Activated naive CD4-positive, alpha-beta T cell treated with anti-CD3 and anti-CD28 coated beads for 36 hours (primary cell): ENCODE measurements at places on chromosomes 1 and 21. TPM values are rescaled to one million over a fixed set of nuclear protein-coding genes. Genes with fewer than 3 reads are reported as not detected.

ATPAF1 gene
- total RNA-seq, result 44.5 TPM

UHMK1 gene
- 43.7 TPM for total RNA-seq

RGS8 gene
- not detected for total RNA-seq

CD1D gene
- total RNA-seq, result not detected

TMEM51 gene
- total RNA-seq, result 0.14 TPM

OR2M5 gene
- not detected for total RNA-seq

GRCh38 chr1:9784508-9785133 lies 39.1 kb downstream of the CLSTN1 start:
- H3K27ac ChIP-seq, result no peak overlapping the region
- peaks cover 34% of the 10 kb centered on the region for H3K4me1 ChIP-seq
- no peak overlapping the region for H3K4me3 ChIP-seq
- peak; percentile 85 for DNase-seq
- H3K27me3 ChIP-seq, result no peaks in the 10 kb centered on the region

DNA sequence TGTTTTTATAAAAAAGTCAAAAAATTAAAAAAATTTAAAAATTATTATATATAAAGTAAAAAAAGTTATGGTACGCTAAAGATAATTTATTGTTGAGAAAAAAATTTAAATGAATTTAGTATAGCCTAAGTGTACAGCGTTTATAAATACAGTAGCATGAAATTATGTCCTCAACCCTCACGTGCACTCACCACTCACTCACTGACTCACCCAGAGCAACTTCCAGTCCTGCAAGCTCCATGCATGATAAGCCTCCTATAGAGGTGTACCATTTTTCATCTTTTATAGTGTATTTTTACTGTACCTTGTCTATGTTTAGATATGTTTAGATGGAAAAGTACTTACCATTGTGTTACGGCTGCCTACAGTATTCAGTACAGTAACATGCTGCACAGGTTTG lies 5.1 kb downstream of the DISC1 start:
- H3K4me1 ChIP-seq, result peaks cover 23% of the 10 kb centered on the region
- H3K27ac ChIP-seq, result no peak overlapping the region
- H3K36me3 ChIP-seq, result no peaks in the 10 kb centered on the region
- no peak overlapping the region for H3K4me3 ChIP-seq
- H3K27me3 ChIP-seq, result no peaks in the 10 kb centered on the region
- DNase-seq, result no peak

DNA sequence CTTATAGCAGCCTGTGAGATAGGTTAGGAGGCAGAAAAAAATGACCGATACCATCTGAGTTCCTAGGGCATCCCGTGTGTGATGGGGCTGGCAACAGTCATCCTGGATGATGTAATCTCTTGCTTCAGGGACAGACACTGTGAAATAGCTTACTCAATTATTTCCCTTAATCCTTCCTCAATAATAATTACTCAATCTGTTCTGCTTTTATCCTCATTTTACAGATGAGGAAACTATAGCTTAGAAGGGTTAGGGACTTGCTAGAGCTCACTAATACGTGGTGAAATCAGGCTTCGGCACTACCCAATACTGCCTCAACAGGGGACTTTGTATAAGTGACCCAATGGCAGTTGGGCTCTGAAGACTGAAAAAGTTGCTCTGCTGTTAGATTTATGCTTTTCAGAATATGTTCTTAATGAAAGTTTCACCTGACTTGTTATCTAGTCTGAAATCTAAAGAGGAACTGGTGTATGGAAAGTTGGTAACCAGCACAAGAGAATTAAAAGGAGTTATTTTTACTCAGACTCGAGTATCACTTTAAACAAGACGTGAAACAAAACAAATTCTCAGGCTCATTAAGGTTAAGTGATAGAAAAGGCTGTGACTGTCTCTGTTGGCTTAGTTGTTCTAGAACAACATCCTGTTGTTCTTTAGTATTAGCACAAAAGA lies 14.4 kb downstream of the CD55 start:
- H3K4me1 ChIP-seq, result peaks cover 60% of the 10 kb centered on the region
- H3K27me3 ChIP-seq, result no peaks in the 10 kb centered on the region
- peak overlapping the region; percentile 37 for H3K4me3 ChIP-seq
- peak overlapping the region; percentile 82 for H3K27ac ChIP-seq
- peak; percentile 37 for DNase-seq

GRCh38 chr1:223142795-223143536 lies at the start of gene TLR5:
Gene TLR5, minus strand, starts transcription at chr1:223143248. Its CDS starts 30,217 bp downstream, at chr1:223113031.
- H3K4me3 ChIP-seq, result peak within 1 kb of the TSS; percentile 72
- peak; percentile 93 for DNase-seq
- peak within 1 kb of the TSS; percentile 22 for H3K27ac ChIP-seq
- no peaks in the 10 kb centered on the region for H3K36me3 ChIP-seq

- no peaks in the 10 kb centered on the region for H3K27me3 ChIP-seq
- H3K27ac ChIP-seq, result peak overlapping the region; percentile 93
- peaks cover 90% of the 10 kb centered on the region for H3K4me1 ChIP-seq
- peaks cover 2% of the 10 kb centered on the region for H3K36me3 ChIP-seq
- H3K4me3 ChIP-seq, result peak overlapping the region; percentile 55
Observed at GRCh38 chr1:198167436-198167934, 10.7 kb downstream of the NEK7 start.

DNA sequence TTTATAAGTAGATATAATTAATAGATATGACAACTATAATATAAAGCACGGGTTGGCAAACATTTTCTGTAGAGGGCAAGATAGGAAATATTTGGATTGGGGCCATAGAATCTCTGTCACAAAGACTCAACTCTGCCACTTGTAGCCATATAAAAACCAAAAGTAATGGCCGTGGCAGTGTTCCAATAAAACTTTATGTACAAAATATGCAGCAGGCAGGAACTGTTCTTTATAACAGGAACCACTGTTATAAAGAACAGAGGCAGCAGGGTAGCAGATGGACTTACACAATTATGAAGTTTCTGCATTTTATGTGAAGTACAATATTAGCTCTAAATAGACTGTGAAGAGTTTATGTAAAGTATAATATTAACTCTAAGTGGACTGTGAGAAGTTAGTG lies 16.9 kb upstream of the QSOX1 start:
- H3K36me3 ChIP-seq, result no peaks in the 10 kb centered on the region
- no peaks in the 10 kb centered on the region for H3K4me1 ChIP-seq
- peaks cover 7% of the 10 kb centered on the region for H3K27me3 ChIP-seq
- no peak overlapping the region for H3K27ac ChIP-seq

- H3K4me1 ChIP-seq, result peaks cover 68% of the 10 kb centered on the region
- H3K27me3 ChIP-seq, result no peaks in the 10 kb centered on the region
- no peak overlapping the region for H3K27ac ChIP-seq
- H3K36me3 ChIP-seq, result peaks cover 5% of the 10 kb centered on the region
- DNase-seq, result no peak
Observed at GRCh38 chr1:246580497-246581370, 14.5 kb downstream of the CNST start.

DNA sequence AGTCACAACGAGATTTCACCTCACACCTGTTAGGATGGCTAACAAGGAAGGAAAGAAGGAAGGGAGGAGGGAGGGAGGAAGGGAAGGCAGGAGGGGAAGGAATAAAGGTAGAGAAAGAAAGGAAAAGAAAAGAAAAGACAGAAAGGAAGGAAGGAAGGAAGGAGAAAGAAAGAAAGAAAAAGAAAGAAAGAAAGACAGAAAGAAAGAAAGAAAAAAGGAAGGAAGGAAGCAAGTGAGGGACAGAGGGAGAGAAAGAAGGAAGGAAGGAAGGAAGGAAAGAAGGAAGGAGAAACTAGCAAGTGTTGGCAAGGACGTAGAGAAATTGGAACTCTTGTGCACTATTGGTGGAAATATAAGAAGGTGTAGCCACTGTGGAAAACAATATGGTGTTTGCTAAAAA lies 52.2 kb downstream of the CCDC185 start:
- H3K36me3 ChIP-seq, result peaks cover 4% of the 10 kb centered on the region
- H3K4me1 ChIP-seq, result no peaks in the 10 kb centered on the region
- H3K4me3 ChIP-seq, result no peak overlapping the region

GRCh38 chr1:66778969-66779368 lies 22.1 kb downstream of the INSL5 start:
- no peak for DNase-seq
- peaks cover 4% of the 10 kb centered on the region for H3K4me1 ChIP-seq
- H3K27ac ChIP-seq, result no peak overlapping the region
- H3K36me3 ChIP-seq, result no peaks in the 10 kb centered on the region
- no peak overlapping the region for H3K4me3 ChIP-seq
- H3K27me3 ChIP-seq, result no peaks in the 10 kb centered on the region

- H3K36me3 ChIP-seq, result peaks cover 20% of the 10 kb centered on the region
- peak overlapping the region; percentile 89 for H3K27ac ChIP-seq
- DNase-seq, result peak; percentile 75
- H3K4me3 ChIP-seq, result peak overlapping the region; percentile 75
Observed at GRCh38 chr21:43866260-43866629, 1.2 kb downstream of the AGPAT3 start.

DNA sequence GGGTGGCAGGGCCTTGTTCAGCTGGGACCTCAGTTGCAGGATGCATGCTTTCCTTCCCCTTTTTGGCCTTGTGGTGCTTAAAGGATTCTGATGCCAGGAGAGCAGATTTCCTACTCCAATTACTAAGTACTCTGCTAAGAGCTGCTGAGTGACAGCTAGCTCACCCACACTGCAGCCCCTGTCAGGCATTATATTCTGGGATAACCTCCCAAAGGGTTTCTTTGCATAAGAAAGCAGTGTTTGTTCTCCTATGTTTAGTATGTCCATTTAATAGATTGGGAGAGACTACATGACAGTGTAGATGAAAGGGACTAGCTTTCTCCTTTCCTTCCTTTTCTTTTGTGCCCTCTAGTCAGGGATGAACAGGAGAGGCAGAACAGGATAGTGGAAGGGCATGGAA lies 100.7 kb downstream of the FAM78B start:
- H3K4me3 ChIP-seq, result no peak overlapping the region
- no peak overlapping the region for H3K27ac ChIP-seq
- no peaks in the 10 kb centered on the region for H3K4me1 ChIP-seq
- no peak for DNase-seq
- no peaks in the 10 kb centered on the region for H3K27me3 ChIP-seq

DNA sequence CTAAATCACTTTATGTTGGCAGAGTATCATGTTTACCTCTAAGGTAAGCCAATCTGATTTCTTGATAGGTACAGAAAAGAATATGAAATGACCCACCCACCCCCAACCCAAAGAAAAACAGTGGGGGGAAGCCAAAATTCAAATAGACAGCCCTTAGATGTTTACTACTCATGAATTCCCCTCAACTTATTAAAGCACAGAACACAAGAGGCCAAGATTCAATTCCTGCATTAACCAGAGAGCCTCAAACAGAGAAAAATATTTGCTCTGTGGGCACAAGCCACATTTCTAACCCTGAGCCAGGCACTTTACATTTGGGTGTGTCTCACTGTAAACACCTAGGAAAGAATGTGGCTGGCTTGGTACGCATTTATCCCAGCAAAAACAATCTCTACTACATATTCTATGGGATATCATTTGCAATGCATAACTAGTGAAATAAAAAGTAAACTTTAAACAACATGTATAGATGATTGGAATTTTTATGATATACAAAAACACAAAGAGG lies 84.3 kb downstream of the PTPN14 start:
- no peak for DNase-seq
- H3K27ac ChIP-seq, result no peak overlapping the region
- H3K27me3 ChIP-seq, result peaks cover 5% of the 10 kb centered on the region
- no peak overlapping the region for H3K4me3 ChIP-seq
- no peaks in the 10 kb centered on the region for H3K36me3 ChIP-seq

GRCh38 chr1:32736812-32737791 lies 34.5 kb upstream of the SYNC start:
- no peak overlapping the region for H3K27ac ChIP-seq
- H3K27me3 ChIP-seq, result peaks cover 10% of the 10 kb centered on the region
- no peaks in the 10 kb centered on the region for H3K4me1 ChIP-seq
- DNase-seq, result no peak
- H3K4me3 ChIP-seq, result no peak overlapping the region
- H3K36me3 ChIP-seq, result no peaks in the 10 kb centered on the region

GRCh38 chr1:8604041-8604945 lies 213.1 kb downstream of the RERE start:
- no peaks in the 10 kb centered on the region for H3K27me3 ChIP-seq
- H3K4me1 ChIP-seq, result peaks cover 49% of the 10 kb centered on the region
- DNase-seq, result peak; percentile 73

DNA sequence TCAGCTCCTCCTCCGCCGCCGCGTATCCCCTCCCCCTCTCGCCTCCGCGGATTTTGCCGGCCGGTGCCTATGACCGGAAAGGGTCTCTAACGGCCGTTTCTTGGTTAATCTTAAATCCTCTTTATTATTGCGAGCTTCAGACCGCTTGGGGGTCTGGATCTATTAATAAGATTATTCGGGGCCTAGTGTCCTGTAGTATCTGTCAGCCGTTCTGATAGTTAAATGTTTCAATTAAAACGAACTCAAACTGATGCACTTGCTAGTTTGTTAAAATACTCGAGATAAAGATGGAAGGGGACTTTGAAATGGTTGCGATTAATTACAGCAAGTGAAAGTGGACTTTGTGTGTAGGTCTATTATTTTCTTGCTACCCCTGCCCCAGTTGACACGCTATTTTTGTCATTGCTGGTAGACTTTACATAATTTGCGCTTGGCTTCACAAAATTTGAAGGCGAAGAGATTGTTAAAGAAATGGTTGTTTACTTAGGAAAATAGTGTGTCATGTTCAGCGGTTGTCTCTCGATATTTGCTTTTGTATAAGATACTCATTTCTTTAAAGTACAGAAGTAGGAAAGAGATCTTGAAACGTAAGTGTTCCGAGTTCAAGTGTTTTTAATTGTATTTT lies 779 bp downstream of the SON start:
- H3K27me3 ChIP-seq, result no peaks in the 10 kb centered on the region
- H3K4me1 ChIP-seq, result peaks cover 37% of the 10 kb centered on the region
- H3K4me3 ChIP-seq, result peak overlapping the region; percentile 90
- H3K27ac ChIP-seq, result peak overlapping the region; percentile 99
- DNase-seq, result peak; percentile 81

GRCh38 chr21:44347911-44348451 lies 5.4 kb upstream of the TRPM2 start:
- H3K4me3 ChIP-seq, result no peak overlapping the region
- no peak overlapping the region for H3K27ac ChIP-seq
- H3K27me3 ChIP-seq, result peaks cover 4% of the 10 kb centered on the region
- H3K36me3 ChIP-seq, result no peaks in the 10 kb centered on the region
- no peak for DNase-seq

DNA sequence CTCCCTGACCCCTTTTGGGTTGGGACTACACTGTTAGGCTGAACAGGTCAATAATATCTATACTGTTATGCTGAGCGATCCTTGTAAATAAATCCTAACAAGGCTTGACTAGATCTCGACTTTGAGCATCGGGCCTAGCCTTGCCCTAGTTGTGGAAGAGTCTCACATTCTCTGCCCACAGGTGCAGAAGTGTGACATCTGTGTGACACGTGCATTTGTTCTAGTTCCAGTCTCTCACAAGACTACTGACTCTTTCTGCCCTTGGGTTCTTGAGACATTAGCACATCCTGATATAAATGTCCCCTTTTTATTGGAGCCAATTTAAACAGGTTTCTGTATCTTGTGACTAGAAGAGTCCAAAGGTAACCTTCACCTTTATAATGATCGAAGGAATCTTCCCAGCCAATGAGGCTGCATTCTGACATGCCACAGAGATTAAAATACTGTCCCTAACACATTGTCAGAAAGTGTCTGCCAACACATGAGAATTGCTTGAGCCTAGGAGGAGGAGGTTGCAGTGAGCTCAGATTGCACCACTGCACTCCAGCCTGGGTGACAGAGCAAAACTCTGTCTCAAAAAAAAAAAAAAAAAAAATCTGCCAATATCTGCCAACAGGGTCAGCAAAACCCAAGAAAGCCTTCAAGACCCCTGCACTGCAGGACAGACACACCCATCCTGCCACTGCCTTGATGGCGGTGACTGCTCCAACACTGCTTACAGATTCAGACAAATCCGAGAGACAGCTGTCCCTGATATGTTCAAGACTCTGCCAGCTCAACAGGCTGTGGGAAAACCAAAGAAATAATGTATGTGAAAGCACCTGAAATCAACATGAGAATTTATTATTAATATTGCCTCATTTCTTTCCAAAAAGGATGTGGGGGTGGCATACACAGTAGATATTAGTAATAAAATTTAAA lies 56.5 kb upstream of the PSEN2 start:
- H3K27me3 ChIP-seq, result no peaks in the 10 kb centered on the region
- DNase-seq, result no peak
- H3K4me1 ChIP-seq, result peaks cover 8% of the 10 kb centered on the region
- no peak overlapping the region for H3K4me3 ChIP-seq
- no peaks in the 10 kb centered on the region for H3K36me3 ChIP-seq
- H3K27ac ChIP-seq, result no peak overlapping the region
